ENCODE measurements at places on chromosomes 6 and 20.

- DNase-seq: no peak
These were observed 347.0 kb downstream of the RNGTT start for GRCh38 chr6:88616380-88616779.

DNA sequence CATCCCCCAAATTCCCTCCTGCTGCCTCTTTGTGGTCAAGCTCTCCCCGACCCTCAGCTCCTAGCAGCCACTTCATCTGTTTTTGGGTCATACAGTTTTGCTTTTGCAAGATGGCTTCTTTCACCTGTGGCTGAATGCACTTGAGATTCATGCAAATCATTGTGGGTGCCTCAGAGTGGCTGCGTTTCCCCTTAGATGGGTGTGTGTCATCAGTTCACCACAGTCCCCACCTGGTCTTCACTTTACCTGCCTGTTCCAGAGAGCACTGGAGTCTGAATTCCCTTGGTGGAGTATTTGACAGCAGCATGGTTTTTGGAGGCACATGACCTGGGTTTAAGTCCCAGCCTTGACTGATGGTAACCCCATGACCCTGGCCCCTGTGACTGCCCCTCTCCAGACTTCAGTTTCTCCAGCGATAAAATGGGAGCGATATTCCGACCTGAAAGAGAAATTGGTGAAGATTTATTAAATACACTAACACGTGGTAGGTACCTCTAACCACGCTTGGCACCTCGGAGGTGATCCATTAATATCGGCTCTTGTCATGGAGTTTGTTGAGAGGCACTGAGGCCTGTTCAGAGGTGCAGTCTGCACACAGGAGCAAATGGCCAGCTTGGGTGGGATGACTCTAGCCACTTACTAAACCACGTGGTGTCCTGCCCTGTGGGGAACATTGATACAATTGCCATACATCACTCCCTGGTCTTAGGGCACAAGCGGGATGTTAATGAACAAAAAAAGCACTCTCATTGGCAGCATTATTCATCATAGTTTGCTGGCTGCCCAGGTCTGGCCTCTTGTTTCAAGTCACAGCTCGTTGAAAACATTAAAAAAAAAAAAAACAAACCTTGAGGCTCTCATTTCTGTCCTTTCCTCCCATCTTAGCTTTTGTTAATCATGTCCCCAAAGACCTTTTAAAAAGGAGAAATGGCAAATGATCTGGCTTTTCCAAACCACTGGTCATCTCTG, 167.2 kb upstream of the KCNG1 start:
- no peak for DNase-seq

- DNase-seq: no peak
These were observed 5.8 kb downstream of the SGK1 start for GRCh38 chr6:134312038-134312660.

DNA sequence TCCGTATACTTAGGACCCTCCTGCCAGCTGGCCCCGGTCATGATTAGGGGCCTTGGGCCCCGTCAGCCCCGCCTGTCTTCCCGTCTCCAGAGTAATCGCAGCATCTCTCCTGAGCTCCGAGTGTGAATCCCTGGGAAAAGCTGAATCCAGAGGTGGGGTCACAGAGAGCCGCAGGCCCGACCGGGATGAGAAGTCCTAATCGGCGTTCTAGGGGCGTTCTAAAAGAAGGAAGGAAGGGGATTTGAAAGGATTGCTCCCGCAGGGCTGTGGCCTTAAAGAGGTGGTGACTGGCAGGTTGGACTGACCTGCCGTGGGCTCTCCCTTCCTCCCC, 371 bp downstream of the HMGN4 start:
- no peak for DNase-seq

DNA sequence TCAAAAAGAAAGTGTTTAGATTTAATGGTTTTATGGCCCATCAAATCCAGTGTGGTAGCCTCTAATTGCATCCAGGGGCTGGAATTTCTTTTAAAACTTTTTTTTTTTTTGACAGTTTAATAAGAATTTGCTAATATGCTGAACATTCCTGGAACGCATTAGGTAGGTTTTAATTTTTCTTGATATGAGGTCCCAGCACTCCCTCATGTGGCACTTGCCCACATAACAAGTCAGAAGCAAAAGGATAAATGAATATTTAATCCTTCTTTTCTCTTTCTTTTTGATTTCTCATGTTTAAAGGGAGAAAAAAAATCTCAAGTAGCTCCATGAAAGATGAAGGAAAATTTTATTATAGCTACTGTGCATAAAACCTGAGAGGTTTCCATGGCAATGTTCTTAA, 13.5 kb downstream of the HAO1 start:
- no peak for DNase-seq
